Neuronal stem cell (in vitro differentiated cells): ENCODE measurements at places on chromosomes 13 and 19.
A peak's percentile ranks its signal among the peaks of the same experiment; 100 is the strongest.

- no peak overlapping the region for H3K4me3 ChIP-seq
- no peak overlapping the region for H3K27ac ChIP-seq
- H3K4me1 ChIP-seq, result no peaks in the 10 kb centered on the region
- no peaks in the 10 kb centered on the region for H3K27me3 ChIP-seq
- peaks cover 7% of the 10 kb centered on the region for H3K36me3 ChIP-seq
These were observed 7.5 kb downstream of the ZNF331 start for GRCh38 chr19:53545271-53546065.

DNA sequence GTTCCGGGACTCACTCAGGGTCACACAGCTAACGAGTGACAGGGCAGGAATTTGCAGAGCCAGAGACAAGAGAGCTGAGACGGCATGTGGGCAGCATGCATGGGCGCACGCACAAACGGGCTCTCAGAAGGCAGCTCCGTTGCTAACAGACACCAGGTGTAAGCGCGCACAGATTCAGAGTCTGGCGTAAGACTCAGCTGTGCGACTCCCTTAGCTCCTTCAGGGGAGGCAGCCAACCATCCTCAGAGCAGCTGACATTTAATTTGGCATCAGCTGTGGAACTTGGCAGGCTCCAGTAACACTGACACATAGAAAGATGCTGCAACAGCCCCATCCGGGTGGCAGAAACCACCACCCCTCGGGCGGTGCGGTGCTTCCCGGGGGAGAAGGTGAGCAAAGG lies 7.5 kb upstream of the TM6SF2 start:
- H3K36me3 ChIP-seq, result peaks cover 61% of the 10 kb centered on the region
- H3K4me1 ChIP-seq, result no peaks in the 10 kb centered on the region
- no peak for DNase-seq
- no peaks in the 10 kb centered on the region for H3K27me3 ChIP-seq
- H3K27ac ChIP-seq, result no peak overlapping the region

GRCh38 chr19:45953676-45954075 lies 20.0 kb downstream of the NOVA2 start:
- peaks cover 8% of the 10 kb centered on the region for H3K36me3 ChIP-seq
- peak overlapping the region; percentile 55 for H3K27ac ChIP-seq
- H3K4me3 ChIP-seq, result no peak overlapping the region
- DNase-seq, result no peak
- no peaks in the 10 kb centered on the region for H3K27me3 ChIP-seq
- H3K4me1 ChIP-seq, result peaks cover 20% of the 10 kb centered on the region

- H3K4me3 ChIP-seq, result no peak overlapping the region
- H3K27ac ChIP-seq, result no peak overlapping the region
- no peaks in the 10 kb centered on the region for H3K36me3 ChIP-seq
- no peaks in the 10 kb centered on the region for H3K27me3 ChIP-seq
- no peak for DNase-seq
- no peaks in the 10 kb centered on the region for H3K4me1 ChIP-seq
These were observed 2741.4 kb downstream of the PCDH9 start for GRCh38 chr13:64488731-64489130.

DNA sequence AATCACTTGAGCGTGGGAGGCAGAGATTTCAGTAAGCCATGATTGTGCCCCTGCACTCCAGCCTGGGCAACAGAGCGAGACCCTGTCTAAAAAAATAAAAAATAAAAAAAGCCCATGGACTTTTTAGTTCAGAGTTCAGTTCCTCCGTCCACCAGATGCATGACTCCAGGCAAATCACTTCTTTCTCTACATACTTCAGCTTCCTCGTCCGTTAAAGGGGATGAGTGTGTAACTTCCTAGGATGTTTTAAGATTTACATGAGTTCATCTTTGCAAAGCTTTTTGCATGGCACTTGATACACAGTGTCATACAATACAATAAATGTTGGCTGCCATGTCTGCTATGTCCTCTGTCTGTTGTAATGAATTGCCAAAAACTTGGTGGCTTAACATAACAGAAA lies 10.0 kb upstream of the FFAR2 start:
- no peaks in the 10 kb centered on the region for H3K36me3 ChIP-seq
- H3K27ac ChIP-seq, result no peak overlapping the region
- no peak for DNase-seq
- no peaks in the 10 kb centered on the region for H3K27me3 ChIP-seq

DNA sequence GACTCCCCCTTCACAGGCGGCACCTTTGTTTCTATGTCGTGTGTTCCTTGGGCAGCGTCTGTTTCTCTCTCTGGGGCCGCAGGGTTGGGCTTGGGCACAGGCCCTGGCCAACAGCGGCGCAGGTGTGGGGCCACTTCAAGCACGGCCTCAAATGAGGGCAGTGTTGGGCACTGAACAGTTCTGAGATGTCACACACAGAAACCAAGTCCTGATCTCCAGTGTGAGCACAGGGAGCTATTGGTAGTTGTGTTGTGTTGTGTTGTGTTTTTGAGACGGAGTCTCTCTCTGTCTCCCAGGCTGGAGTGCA lies 42.7 kb downstream of the GATAD2A start:
- no peaks in the 10 kb centered on the region for H3K27me3 ChIP-seq
- no peak overlapping the region for H3K27ac ChIP-seq
- no peak for DNase-seq
- no peaks in the 10 kb centered on the region for H3K4me1 ChIP-seq
- H3K4me3 ChIP-seq, result no peak overlapping the region

DNA sequence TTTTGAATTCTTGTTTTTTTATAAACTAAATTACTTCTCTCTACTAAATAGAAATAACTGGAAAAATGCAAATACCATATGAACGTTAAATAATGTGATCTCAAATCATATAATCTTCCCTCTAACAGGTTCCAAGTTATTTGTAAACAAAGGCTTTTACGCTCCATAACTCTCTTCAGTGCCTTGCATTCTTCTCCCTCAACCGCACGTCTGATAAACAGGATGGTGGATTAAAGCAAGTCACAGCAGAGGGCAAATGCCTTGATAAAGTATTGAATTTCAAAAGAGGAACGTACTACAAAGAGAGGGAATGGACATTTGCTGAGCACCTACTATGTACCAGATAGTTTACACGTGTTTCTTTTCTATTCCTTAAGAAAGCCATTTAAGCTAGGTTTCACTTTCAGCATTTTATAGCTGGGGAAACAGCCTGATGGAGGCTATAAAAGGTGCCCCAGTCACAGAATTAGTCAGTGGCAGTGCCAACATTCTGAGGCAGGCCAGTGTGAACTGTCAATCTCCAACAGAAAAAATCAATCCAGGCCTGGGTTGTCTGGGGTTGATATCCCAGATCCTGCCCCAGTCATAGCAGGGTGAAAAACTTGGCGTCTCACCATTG lies 15.8 kb downstream of the MRPS31 start:
- H3K4me1 ChIP-seq, result no peaks in the 10 kb centered on the region
- H3K36me3 ChIP-seq, result peaks cover 9% of the 10 kb centered on the region
- H3K27ac ChIP-seq, result no peak overlapping the region

DNA sequence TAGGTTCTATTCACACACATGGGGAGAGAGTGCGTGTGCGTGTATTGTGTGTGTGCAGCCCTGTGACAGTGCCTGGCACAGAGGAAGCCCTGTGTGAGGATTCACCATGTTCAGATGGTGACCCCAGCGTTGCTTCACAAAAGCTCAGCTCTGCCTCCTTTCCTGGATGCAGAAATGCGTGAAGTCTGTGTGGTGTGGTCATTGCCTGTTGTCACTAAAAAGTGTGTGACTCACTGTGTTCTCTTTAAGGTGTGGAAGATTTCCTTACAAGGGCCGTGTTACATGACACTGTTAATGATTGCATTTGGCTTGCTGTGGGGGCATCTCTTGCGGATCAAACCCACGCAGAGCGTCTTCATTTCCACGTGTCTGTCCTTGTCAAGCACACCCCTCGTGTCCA lies 19.5 kb upstream of the DCUN1D2 start:
- no peak overlapping the region for H3K4me3 ChIP-seq
- no peak overlapping the region for H3K27ac ChIP-seq
- H3K27me3 ChIP-seq, result no peaks in the 10 kb centered on the region
- H3K4me1 ChIP-seq, result no peaks in the 10 kb centered on the region

GRCh38 chr13:99726282-99726894 lies 225.1 kb downstream of the TM9SF2 start:
- no peaks in the 10 kb centered on the region for H3K36me3 ChIP-seq
- no peak for DNase-seq
- peak overlapping the region; percentile 81 for H3K27ac ChIP-seq
- no peaks in the 10 kb centered on the region for H3K27me3 ChIP-seq
